Hippocampal formation (tissue), 2 donors: ENCODE measurements at places on chromosomes 6 and 20.

GRCh38 chr6:166619912-166620311 is 7.1 kb downstream of the RPS6KA2 start:
- no peak for DNase-seq

- no peak for DNase-seq
Observed at GRCh38 chr6:125598422-125598821, 151.0 kb upstream of the HEY2 start.

- DNase-seq, result no peak
Observed at GRCh38 chr6:63425493-63425892, 105.7 kb upstream of the LGSN start.

- DNase-seq, result no peak
Observed at GRCh38 chr6:142088858-142089216, 43.9 kb upstream of the GJE1 start.

- no peak for DNase-seq
Observed at GRCh38 chr6:25863360-25863759, 10.7 kb downstream of the SLC17A3 start.

- no peak for DNase-seq
Observed at GRCh38 chr6:136501514-136501913, 48.7 kb downstream of the MAP7 start.

GRCh38 chr20:37564388-37565133 is 36.9 kb upstream of the BLCAP start:
- DNase-seq, result no peak

GRCh38 chr6:127199470-127199869 is 67.2 kb upstream of the RNF146 start:
- no peak for DNase-seq

- no peak for DNase-seq
Observed at GRCh38 chr6:128414943-128415342, 105.5 kb downstream of the PTPRK start.

- no peak for DNase-seq
Observed at GRCh38 chr6:11370191-11371018, 137.9 kb upstream of the NEDD9 start.

- DNase-seq, result no peak
Observed at GRCh38 chr6:1558388-1558787, 51.3 kb upstream of the FOXC1 start.

DNA sequence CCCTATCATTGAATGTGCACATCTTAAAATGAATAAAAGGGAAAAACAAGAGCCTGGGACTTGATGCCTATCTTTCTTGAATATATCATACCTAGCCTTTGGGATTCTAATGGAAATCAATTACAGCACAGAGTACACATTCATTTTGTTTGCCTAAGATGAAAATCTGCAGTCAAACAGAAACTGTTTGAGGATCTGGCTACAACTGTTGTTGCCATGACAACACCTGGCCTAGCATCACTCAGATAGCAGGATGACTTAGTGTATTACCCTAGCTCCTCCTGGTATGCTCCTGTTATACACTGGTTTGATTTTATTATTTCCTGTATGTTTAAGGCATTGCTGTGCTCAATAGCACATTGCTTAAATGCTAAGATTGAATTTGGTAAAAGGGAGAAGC is 71.5 kb upstream of the LAMP5 start:
- DNase-seq, result no peak

DNA sequence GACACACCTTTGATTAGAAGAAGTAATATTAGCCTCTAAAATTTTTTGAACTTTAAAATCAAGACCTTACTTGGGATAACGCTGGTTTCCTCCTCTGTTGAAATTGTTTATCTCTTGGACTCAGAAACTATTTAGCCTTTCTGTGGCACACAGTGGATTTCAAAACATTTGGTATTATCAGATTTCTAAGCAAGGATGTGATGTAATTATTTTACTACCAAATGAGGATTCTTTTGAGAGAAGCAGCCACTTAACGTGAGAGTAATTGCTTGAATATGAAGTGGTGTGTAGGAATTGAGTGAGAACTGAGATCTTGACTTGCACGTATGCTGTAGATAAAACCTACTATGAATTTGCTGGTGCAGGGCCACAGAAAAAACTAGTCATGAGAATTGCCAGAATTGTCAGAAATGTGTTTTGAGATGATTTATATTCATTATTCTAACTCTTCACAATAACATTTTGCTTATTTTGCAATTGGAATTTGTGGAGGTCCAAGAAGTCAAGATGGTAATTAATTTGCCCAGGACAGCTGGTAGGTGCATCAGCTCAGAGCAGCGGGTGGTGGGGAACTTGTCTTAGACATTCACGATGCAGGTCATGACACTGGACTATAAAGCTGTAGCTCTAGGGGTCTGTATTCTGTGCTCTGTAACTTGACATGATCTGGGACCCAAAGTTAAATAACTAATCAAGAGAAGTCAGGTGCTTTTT is 53.4 kb downstream of the AKAP12 start:
- no peak for DNase-seq

- peak; percentile 7 for DNase-seq
Observed at GRCh38 chr20:16064989-16065707, 508.1 kb downstream of the KIF16B start.

DNA sequence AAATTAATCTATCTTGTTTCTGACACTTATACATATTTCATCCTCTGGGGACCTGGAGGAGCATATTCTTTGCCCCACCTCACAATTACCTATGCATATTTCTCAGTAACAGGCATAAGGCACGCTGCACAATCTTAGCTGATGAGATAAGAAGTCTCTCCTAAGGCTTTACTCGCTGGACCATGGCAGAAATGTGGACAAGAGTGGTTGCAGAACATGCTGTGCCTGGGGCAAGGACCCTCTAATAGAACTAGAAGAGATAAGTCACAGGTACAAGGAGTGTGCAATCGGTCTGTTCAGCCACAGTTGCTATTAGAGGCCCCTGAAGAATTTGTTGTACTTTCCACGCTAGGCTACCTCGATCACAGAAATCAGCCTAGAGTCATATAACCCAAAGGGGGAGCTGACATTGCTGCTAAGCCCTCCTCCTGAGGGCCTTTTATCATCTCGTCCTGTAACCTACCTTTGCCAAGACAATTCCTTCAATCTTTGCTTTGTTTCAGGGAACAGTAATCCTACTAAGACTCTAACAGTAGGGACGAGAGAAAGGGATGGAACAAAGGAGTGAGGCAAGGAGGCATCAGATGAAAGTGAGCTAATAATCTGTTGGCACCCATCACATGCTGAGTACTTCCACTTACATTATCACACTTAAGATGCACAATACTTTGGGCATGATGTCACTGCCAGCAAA is 16.1 kb upstream of the DEFB129 start:
- DNase-seq, result no peak

- DNase-seq, result peak; percentile 82
Observed at GRCh38 chr6:129251669-129252376, 368.9 kb downstream of the LAMA2 start.

DNA sequence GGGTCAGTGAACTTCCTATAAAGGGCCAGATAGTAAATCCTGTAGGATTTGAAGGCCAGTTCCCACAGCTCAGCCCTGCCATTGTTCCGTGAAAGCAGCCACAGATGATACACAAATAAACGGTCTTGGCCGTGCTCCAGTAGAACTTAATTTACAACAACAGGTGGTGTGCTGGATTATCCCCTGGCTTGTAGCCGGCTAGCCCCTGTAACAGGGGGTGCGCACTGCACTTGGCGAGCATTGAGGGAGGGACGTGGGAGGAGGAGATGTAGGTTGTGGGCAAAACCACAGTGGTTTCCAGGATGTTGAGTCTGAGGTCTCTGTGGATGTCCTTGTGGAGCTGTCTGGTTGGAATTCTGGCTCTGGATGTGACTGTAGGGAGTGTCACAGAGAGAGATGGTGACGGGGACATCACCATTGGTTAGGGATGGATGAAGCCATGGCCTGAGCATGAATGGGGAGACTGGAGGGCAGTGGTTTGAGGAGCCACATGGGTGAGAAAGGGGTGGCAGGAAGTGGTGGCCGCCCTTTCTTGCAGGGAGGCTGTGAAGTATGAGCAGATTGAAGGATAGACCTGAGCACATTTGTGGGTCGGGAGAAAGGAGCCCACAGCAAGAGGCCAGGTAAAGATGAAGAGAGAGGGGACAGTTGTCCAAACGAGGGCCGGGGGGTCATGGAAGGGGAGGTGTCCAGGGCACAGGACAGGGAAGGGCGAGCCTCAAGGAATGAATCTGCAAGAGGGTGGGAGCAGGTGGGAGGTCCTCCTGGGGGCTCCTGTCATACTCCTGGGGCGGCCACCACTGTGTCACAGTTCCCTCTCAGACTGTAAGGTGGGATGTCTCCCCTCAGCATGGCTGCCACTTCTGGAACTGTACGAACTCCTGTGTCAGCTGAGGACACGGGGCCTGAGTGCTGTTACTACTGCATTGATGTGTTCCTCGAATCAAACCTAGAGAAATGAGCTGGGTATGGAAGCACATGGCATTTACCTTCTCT is 53.6 kb downstream of the CDH26 start:
- DNase-seq, result no peak

GRCh38 chr6:9834233-9834632 is 580.6 kb downstream of the TFAP2A start:
- no peak for DNase-seq

DNA sequence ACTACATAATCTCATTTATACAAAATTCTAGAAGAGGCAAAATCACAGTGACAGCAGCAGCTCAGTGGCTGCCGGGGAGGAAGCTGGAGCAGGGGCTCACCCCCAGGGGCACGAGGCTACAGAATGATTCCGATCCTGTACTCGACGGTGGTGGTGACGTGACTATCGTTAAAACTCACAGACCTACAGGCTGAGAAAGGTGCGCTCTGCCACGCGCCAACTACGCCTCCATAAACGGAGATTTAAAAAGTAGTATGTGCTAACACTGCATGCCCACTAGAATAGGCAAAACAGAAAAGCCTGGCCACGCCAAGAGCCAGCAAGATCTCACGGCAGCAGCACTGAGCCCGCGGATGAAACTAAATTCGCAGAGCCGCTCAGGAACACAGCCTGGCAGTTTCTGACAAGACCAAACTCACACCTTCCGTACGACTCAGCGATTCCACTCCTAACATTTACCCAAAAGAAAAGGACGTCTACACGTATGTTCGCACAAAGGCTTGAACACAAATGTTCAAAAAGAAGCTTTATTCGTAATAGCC is 25.2 kb downstream of the TAF4 start:
- no peak for DNase-seq

DNA sequence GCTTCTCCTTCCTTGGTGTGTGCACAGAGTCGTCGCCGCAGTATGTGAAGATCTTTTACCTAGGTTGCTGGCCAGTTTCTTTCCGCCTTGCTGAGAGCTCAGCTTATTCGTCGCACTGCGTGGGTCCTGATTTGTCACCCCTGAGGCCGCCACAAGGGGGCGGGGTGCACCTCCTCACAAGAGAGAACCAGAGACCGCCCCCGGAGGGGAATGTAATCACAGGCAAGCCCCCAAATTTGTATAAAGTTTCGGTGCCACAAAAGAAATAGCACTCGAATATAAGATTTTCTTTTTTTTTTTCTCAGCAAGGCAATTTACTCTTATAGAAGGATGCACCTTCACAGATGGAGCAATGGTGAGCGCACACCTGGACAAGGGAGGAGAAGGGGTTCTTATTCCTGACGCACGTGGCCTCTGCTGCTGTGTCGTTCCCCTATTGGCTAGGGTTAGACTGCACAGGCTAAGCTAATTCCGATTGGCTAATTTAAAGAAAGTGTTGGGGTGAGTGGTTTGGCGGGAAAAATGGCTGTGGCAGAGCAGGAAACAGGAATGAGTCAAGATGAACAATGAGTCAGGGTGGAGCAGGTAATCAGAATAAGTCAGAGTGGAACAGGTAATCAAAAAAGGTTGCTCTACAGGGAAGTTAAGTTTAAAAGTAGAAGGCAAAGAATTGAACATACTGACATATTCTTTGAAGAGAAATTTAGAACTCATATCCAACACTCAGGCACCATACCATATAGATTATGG is 19.5 kb downstream of the NCOA3 start:
- no peak for DNase-seq

DNA sequence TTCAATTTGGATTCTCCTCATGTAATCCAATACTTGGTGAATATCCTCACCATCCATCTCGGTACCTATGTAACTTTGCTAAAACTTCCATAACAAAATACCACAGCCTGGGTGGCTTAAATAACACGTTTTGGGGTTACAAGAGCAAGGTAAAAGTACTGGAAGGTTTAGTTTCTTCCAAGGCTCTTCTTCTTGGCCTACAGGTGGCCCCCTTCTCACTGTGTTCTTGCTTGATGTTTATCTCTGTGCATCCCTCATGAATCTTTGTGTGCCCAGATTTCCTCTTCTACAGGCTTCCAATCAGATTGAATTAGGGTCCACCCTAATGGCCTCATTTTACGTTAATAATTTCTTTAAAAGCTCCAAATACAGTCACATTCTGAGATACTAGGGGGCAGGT is 163.3 kb upstream of the HCRTR2 start:
- no peak for DNase-seq

- no peak for DNase-seq
Observed at GRCh38 chr6:11428371-11428770, 109.2 kb upstream of the TMEM170B start.

- DNase-seq, result no peak
Observed at GRCh38 chr6:132101535-132101934, 150.4 kb upstream of the CCN2 start.

DNA sequence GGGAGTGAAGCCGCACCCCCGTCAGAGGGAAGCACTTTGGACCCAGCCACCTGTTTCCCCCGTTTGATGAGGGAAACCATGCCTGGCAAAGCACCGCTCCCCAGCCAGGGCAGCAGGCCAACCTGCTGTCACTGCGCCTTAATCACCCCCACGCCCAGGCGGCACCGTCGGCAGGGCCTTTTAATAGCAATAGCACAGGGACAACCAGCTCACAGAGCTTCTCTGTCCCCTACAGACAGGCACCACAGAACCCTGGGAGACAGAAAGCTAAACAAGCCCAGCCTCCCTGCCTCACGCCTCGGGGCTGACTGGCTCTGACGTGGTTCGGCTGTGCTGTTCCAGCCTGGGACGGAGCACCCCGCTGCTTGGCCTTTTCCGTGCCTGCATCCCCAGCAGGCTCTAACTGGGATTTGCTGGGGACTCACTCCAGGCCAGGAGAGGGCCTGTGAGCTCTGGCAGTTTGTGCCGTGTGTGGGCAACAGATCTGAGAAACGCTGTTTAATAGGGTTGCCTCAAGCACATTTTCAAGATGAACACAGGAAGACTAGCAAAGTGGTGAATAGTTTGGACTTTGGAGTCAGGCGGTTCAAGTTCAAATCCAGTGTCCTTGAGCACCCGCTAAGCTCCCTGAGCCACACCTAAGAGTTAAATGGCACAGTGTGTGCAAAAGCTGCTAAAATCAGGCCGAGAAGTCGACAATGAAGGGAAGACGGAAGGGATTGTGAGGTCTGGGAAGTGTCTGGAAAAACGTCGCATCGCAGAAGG is 223.8 kb downstream of the NRN1 start:
- DNase-seq, result no peak
